GM23338 (cell line): ENCODE measurements at places on chromosomes 7 and 10.
A peak's percentile ranks its signal among the peaks of the same experiment; 100 is the strongest.

DNA sequence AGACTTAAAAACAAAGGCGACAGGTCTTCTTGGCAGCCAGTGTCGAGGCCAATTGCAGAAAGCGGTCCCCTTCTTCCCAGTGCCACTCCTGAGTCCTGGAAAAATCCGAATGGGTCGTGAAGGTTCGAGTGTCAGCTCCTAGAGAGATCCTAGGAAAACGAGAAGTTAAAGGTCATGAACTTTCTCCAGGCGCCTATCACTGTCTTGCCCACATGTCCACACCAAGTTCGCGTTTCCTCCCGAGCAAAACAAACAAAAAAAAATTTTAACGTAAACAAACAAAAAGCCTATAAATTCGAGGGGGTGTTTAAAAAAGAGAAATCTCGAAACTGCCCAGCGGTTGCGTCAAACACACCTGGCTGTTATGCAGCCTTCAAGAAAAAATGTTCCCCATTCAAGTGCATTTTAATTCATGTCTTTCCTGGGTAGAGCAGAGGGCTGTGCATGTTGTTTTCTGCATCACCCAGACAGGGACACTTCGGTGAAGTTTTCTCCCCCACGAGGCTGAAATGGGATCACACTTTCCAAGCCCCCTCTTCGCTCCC is 1.5 kb downstream of the ARHGAP21 start:
- DNase-seq, result peak; percentile 23
- no peaks in the 10 kb centered on the region for H3K36me3 ChIP-seq
- peak overlapping the region; percentile 69 for H3K4me3 ChIP-seq
- peaks cover 51% of the 10 kb centered on the region for H3K4me1 ChIP-seq
- peaks cover 60% of the 10 kb centered on the region for H3K27me3 ChIP-seq
- no peak overlapping the region for H3K27ac ChIP-seq

DNA sequence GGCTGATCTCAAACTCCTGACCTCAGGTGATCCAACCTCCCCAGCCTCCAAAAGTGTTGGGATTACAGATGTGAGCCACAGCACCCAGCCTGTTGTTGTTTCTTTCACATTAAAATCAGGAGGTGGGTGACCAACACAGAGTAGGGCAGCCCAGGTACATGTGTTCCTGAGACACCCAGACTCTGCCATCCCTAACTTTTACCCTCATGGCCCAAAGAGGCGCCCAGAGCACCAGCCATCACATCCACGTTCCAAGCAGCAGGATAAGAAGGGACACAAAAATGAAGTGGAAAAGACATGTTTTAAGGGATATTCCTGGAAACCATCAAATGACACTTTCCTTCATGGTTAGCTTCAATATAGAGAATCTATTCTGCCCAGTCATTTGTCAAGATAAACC is 159.6 kb upstream of the KLF6 start:
- no peak for DNase-seq
- H3K4me1 ChIP-seq, result no peaks in the 10 kb centered on the region
- H3K27me3 ChIP-seq, result no peaks in the 10 kb centered on the region

GRCh38 chr10:44906486-44906885 is 4.7 kb upstream of the TMEM72 start:
- no peak for DNase-seq
- H3K4me1 ChIP-seq, result peaks cover 5% of the 10 kb centered on the region; the same call in 1 of the 2 replicates
- H3K27me3 ChIP-seq, result no peaks in the 10 kb centered on the region
- H3K4me3 ChIP-seq, result no peak overlapping the region

- no peaks in the 10 kb centered on the region for H3K27me3 ChIP-seq
- no peaks in the 10 kb centered on the region for H3K36me3 ChIP-seq
- no peaks in the 10 kb centered on the region for H3K4me1 ChIP-seq
Measured at GRCh38 chr7:157613575-157614322, 276.9 kb downstream of the DNAJB6 start.
